ENCODE measurements at places on chromosomes 6 and 20.

GRCh38 chr20:49880177-49880576 is 35.2 kb downstream of the SPATA2 start:
- no peak for DNase-seq

- no peak for DNase-seq
These were observed 877 bp downstream of the ENPP4 start for GRCh38 chr6:46130666-46131065.

GRCh38 chr6:106870824-106871717 is 103.5 kb downstream of the CD24 start:
- no peak for DNase-seq

GRCh38 chr6:28811873-28812272 is 111.9 kb downstream of the TRIM27 start:
- DNase-seq = no peak

GRCh38 chr6:73375216-73375615 is 5.5 kb upstream of the OOEP start:
- DNase-seq = no peak

- DNase-seq = no peak
These were observed 11.2 kb downstream of the SLC22A1 start for GRCh38 chr6:160132776-160133338.

GRCh38 chr6:105591053-105591452 is 188.2 kb upstream of the PREP start:
- DNase-seq = no peak

DNA sequence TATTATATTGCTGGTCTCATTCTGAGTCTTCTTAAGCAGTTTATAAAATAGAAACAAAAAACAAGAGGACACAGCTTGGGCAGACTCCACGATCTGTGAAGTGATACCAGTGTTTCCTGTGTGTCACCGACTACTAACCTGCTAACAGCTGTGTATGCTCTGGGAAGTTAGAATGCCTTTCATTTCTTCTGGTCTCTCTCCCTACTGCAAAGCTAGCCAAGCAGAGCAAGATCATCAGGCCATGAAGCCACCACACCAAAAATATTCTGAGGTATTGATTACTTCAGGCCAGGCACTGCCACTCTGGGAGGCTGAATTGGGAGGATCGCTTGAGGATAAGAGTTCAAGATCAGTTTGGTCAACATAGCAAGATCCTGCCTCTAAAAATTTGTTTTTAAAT is 46.9 kb upstream of the SMIM29 start:
- DNase-seq = no peak

DNA sequence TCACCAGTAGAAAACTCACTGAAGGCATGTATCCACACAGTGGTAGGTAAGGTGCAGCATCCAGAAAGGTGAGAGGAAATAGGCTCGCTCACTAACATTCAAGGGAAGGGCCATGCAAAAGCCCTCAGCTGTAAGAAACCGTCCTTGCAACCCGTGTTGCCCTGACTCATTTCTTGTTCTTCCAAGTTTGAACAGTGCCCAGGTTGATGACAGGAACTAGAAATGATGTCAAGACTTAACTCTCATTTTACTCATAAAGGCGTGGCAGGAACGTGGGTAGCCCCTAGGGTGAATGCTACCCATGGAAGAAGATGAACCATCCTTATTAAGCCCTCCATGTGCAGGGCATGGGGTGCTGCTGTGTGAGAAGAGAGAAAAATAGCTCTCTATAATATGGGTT is 187.6 kb downstream of the CD83 start:
- DNase-seq = no peak

Measured in activated CD4-positive, alpha-beta T cell treated with anti-CD3 and anti-CD28 coated beads for 1 hour (primary cell).